NCI-H2107 (cell line): ENCODE measurements at places on chromosomes 5 and 9.

DNA sequence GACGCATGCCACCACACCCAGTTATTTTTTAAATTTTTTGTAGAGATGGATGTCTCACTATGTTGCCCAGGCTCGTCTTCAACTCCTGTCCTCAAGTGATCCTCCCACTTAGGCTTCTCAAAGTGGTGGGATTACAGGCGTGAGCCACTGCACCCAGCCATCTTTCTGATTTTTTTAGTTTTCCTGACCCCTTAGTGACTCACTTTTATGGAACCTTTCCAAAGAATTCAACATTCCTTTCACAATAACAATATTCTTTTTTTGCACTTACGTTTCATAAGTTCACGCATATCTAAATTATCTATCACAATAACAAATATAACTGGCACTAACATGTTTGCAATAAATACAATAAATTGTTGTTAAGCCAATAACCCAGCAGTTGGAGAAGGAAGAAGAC is 8.5 kb downstream of the ELOVL7 start:
- no peak for DNase-seq

GRCh38 chr5:145991044-145991575 is 54.7 kb downstream of the SH3RF2 start:
- DNase-seq: no peak

- no peak for DNase-seq
Observed at GRCh38 chr9:134240361-134240760, 76.0 kb upstream of the RNU6ATAC start.

DNA sequence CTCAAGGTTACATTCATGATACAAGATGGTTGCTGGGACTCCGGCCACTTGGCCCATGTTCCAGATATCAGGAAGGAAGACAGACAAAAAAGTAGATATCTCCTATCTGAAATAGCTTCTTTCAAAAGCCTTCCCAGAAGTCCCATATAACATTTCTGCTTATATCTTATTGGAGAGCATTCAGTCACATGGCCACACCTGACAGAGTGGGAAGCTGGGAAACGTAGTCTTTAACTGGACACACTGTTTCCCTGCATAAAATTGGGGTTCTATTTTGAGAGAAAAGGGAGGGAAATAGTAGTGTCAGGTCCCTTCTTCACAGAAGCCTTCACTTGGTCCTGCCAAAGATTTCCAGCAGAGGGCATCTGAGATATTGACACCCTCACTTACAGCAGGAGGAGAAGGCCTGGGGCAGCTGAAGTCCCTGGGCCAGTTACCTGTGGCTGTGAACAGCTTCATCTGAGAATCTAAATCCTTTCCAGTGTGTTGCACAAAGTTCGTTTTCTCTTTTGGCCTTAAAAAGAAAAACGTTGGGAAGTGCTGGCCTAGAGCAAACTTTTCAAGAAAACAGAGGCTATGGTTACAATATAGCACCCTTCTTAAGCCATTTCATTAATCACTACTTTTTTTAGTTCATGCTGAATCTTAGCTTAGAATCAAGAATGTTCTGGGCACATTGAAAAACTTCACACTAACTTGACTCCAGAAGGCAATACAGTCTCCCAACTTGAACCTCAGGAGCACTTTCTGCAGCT is 33.5 kb downstream of the SPEF2 start:
- DNase-seq: no peak

DNA sequence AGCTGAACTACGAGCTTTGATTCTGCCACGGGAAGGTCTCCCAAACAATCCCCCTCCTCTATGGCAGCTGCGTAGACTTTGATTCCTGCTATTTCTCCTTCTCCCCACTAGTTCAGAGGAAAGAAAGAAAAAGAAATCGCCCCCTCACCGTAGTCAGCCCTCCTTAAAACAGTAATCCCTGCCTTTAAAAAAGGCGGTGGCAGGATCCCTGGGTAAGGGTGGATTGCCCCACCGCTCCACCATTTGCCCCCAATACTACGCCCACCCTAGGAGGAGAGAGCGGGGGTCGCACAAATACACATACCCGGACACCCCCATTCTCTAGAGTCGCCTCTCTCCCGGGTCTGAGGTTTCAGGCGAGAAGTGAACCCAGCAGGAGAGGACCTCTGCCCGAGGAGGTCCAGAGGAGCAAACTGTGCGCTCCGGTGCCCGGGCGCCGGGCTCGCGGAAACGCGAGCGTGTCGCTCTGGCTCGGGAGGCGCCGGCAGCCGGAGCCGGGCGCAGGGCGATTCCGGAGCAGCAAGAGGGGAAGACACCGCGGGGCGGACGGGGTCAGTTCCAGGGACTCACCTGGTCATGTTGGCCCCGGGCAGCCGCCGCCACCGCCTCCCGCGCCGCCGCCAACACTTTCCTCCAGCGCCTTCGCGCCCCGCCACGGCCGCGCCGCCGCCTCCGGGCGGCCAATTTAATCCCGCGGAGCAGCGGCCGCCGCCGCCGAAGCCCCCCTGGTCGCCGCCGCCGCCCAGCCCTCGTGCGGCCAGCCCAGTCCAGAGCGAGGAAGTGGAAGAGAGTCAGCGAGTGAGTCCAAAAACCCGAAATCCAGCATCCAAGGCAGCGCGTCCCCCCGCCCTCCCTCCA is 1057.7 kb upstream of the DMAC1 start:
- DNase-seq: no peak

GRCh38 chr5:120778491-120779484 is 314.7 kb downstream of the PRR16 start:
- DNase-seq: no peak

DNA sequence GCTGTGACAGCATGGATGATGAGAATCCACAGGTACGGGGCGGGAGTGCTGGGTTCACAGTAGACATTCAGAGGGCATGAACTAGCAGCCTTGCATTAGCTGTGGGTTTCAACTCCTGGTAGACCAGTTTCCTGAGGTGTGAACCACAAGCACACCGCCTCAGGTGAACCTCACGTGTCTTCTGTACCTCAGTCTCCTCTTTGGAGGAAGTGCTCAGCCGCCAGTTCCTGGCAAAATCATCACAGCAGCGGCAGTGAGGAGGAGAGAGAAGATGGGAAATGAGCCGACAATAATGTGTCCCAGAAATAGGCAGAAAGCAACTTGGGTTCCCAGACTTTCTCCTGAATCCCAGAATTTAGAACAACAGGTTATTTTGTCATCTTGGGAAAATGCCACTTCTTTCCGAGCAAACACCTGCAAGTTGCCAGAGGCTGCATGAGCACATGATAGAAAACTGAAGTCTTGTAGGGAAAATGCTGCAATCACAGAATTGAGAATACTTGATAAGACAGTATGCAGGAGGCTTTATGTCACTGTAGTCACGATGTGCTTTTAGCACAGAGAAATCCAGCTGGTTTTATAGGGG is 258.5 kb downstream of the AOPEP start:
- no peak for DNase-seq

- DNase-seq: no peak
Observed at GRCh38 chr5:89255845-89256463, 373.0 kb upstream of the MEF2C start.

- DNase-seq: no peak
Observed at GRCh38 chr5:117143406-117143805, 568.8 kb upstream of the SEMA6A start.

GRCh38 chr9:124180557-124180956 is 77.2 kb upstream of the NEK6 start:
- DNase-seq: peak; percentile 32

DNA sequence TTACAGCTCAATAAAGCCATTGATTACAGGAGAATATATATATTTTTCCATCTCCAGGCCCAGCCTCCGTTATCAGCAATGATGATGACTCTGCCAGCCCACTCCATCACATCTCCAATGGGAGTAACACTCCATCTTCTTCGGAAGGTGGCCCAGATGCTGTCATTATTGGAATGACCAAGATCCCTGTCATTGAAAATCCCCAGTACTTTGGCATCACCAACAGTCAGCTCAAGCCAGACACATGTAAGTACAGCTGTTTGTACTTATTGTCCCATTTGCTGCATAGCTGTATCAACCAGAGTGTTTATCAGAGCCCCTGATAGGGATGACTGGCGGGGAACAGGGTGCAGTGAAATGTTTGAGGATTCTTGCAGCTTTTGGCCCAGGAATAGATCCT is 197.7 kb downstream of the NTRK2 start:
- no peak for DNase-seq

DNA sequence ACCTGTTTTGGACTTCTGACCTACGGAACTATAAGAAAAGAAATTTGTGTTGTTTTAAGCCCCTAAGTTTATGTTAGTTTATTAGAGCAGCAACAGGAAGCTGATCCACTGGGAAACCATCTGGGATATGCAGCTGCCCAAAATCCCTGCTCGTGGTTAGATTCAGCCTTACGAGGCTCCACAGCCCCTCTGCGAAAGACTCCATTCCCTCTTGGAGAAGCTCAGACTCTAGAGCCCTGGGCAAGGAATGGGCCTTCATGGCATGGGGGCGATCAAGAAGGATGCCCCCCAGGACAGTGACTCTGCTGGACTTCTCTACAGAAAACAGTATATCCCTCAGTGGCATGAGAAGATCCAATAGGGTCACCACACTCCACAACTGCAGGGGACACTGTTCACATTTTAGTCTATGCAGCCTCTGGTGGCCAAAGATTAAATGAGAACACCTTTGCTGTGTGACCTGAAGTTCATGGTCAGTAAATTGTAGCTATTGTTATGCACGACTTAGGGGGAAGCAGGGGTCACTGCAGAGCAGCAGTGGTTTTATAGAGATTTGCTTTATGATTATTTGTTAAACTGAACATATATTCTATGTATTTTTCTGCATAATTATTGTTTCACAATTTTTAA is 21.1 kb downstream of the IRF1 start:
- no peak for DNase-seq

DNA sequence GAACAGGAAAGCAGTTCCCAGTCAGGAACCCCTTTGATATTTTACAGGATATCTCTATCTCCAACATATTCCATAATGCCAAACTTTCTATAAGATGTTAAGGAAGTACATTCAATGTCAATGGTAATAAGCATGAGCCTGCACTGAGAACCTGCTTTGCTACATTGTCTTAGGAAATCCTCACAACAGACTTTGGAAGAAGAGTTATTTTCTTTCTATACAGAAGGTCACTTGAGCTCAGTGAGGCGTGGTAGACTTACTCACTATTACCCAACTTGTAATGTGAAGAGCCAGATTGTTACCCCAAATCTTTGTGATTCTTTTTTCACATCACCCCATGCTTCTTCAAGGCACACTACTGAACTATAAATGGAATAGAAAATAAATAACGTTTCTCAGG is 435.9 kb downstream of the DNAH5 start:
- DNase-seq: no peak

GRCh38 chr9:130539420-130540223 is 39.8 kb upstream of the FUBP3 start:
- no peak for DNase-seq

GRCh38 chr9:135069558-135070197 is 17.8 kb upstream of the OLFM1 start:
- DNase-seq: no peak

DNA sequence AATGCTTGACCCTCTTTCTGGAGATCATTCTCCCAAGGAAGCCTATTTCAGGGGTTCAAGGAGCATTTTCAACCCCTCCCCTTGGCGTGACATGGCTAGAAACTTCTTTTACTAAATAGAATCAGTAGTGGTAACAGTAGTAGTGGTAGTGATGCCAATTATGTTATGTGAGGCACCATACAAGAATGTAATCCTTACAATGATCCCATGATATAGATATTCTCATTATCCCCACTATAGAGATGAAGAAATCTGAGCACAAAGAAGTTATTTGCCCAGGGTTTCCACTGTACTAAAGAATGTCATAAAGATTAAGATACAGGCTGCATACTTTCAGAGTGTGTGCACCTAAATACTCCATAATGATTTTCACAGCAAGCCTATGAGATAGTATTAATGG is 155.4 kb upstream of the CLINT1 start:
- DNase-seq: no peak

DNA sequence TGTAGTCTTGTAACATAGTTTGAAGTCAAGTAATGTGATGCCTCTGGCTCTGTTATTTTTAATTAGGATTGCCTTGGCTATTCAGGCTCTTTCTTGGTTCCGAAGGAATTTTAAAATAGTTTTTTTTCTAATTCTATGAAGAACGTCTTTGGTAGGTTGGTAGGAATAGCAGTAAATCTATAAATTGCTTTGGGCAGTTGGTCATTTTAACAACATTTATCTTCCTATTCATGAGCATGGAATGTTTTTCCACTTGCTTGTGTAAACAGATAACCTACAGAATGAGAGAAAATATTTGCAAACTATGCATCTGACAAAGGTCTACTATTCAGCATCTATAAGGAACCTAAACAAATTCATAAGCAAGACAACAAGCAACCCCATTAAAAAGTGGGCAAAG is 173.2 kb upstream of the TRPC7 start:
- no peak for DNase-seq

DNA sequence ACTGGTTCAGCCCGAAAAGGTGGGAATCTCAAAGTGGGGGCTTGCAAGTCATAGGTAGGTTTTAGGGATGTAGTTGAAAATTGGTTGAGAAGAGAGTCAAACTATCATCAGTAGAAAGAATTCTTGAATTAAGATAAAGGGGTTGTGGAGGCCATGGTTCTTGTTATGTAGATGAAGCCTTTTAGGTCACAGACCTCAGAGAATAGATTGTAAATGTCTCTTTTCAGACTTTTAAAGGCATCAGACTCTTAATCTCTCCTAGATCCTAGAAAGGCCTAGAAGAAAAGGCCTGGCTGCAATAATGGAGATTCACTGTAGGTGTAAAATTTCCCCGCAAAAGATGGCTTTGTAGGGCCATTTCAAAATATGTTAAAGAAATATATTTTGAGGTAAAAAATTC is 96.4 kb downstream of the PSAT1 start:
- DNase-seq: no peak

GRCh38 chr5:61941637-61942036 is 364.4 kb upstream of the KIF2A start:
- DNase-seq: no peak

GRCh38 chr5:150142959-150143349 is 12.7 kb downstream of the PDGFRB start:
- DNase-seq: no peak

- DNase-seq: no peak
Observed at GRCh38 chr9:33164138-33164809, 2.9 kb downstream of the B4GALT1 start.

GRCh38 chr9:126775926-126776325 is 28.9 kb upstream of the ZBTB43 start:
- DNase-seq: no peak

GRCh38 chr5:14672484-14673394 is 8.2 kb downstream of the OTULIN start:
- DNase-seq: no peak

- no peak for DNase-seq
Observed at GRCh38 chr5:73973135-73973534, 347.1 kb downstream of the ARHGEF28 start.

DNA sequence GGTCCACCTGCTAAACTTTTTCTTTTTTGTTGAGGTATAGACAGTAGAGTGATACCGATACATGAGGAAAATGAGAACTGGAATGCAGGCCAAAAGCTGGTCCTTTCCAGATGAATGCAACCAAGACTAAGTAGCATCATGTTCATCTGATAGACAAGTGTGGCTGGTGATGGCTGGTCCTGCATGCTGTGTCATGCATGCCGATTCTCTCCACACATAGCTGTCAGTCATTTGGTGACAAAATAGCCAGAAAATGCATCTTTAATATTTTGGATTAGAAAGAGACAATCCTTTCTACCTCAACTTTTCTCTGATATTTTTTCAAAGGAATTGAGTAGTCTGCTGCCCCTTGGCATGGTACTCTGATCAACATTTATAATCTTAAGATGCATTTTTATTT is 49.9 kb downstream of the ZSWIM6 start:
- DNase-seq: no peak

- DNase-seq: no peak
Observed at GRCh38 chr5:57715296-57715695, 232.7 kb upstream of the ACTBL2 start.
